Hematopoietic multipotent progenitor cell treated with erythropoietin and hydrocortisone succinate and interleukin-3 and kit ligand, for 6 days (in vitro differentiated cells): ENCODE measurements at places on chromosomes 7 and 10.

DNA sequence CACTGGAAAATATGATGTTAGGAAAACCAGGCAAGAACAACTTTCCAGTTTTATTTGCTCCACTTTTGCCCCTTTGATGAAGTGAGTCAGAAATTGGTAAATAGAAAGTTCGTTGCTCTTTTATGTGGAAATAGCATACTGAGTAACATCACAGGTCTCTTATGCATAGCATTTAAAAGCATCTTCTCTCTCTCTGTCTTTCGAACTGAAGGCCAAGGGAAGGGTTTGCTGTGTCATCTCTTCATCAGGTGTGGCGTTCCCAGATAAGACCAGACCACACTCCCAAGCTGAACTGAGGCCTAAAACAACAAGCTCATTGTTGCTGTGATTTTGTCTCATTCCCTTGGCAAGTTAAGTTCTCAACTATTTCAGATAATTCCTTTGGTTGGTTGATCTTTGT, 131.8 kb upstream of the GRB10 start:
- DNase-seq = peak; percentile 4

- DNase-seq = no peak
These were observed 96.1 kb upstream of the RHEB start for GRCh38 chr7:151615784-151616183.

DNA sequence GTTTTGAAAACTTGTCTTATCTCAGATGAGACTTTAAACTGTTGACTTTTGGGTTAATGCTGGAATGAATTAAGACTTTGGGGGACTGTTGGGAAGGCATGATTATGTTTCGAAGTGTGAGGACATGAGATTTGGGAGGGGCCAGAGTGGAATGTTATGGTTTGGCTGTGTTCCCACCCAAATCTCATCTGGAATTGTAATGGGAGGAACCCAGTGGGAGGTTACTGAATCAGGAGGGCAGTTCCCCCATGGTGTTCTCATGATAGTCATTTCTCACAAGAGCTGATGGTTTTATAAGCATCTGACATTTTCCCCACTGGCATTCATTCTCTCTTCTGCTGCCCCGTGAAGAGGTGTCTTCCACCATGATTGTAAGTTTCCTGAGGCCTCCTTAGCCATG, 13.8 kb upstream of the POT1 start:
- no peak for DNase-seq

DNA sequence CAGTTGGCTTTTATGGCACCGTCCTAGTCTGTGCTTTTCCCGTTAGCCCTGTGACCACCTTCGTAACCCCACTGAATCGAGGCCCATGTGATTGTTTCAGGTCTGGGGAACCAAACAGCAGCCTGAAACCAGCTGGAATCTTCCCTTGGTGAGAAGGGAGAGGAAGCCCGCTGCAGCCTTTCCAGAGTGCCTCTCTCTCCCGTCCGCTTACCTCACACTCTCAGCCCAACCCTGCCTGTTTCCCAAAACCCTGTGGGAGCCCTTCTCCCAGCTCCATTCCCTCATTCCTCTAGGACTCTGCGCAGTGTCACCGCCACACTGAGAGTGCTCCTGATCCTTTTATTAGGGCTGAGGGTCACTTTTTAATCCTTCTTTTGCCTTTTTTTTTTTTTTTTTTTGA, 139.6 kb downstream of the WDR37 start:
- no peak for DNase-seq

DNA sequence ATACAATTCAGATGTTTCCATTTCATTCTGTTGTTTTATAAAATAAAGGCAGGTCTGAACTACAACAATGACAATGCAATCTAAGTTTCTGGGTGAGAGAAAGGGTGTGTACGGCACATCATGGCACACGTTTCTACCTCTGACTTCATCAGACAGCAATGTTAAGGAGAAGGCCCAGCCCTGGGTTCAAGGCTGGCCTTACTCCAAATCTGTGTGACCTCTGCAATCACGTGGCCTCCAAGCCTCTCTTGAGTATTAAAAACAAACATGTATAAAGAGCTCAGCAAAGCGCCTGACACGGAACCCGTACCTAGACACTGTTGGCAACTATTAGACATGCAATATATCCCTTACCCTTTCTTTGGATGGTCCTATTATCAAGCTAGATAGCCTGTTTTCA, 114.1 kb downstream of the LARP4B start:
- DNase-seq = no peak
